GM23338 (cell line): ENCODE measurements at places on chromosomes 16 and 17. TPM values are rescaled to one million over a fixed set of nuclear protein-coding genes. Genes with fewer than 3 reads are reported as not detected.
A peak's percentile ranks its signal among the peaks of the same experiment; 100 is the strongest.

DNA sequence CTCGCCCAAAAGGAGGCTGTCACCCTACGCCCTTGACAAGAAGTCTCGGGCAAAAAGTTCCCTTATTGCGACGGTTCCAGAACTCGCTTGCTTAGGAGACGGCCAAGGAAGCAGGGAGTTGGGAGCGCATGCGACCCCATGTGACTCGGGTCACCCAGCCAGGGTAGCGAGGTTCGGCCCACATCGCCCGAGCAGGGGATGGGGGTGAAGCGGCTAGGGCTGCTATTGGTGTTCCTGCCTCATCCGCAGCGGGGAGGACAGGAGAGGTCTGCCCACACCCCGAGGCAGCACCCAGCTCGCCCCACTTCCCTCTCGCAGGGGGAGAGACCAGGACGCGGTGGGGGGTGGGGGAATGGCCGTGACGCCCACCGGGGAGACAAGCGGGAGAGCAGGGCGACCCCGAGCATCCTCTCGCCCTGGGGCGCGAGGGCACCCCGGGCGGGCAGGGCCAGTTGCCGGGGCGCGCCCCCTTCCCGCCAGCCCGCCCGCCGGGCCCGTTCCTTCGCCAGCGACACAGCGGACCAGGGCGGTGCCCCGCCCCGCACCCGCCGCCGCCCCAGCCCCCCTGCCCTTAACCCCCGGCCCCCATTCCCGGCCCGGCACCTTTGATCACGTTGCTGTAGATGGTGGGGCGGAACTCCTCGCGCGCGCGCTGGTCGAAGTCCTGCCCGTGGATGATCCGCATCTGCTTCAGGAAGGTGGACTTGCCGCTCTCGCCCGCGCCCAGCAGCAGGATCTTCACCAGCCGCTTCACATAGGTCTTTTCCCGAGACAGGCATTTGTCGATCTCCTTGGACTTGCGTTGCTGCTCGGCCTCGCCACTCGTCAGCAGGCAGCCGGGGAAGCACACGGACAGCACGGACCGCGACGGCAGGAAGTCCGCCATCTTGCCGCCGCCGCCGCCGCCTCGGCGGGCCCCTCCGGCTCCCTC lies 567 bp downstream of the GNA13 start:
- peak; percentile 62 for DNase-seq

The CPHXL2 gene
- polyA plus RNA-seq = not detected in 2 replicates

GRCh38 chr16:77744141-77744540 lies 21.8 kb downstream of the NUDT7 start:
- DNase-seq = no peak

- peak; percentile 76 for DNase-seq
These were observed 59.8 kb upstream of the ARL4D start for GRCh38 chr17:43338886-43339516.

DNA sequence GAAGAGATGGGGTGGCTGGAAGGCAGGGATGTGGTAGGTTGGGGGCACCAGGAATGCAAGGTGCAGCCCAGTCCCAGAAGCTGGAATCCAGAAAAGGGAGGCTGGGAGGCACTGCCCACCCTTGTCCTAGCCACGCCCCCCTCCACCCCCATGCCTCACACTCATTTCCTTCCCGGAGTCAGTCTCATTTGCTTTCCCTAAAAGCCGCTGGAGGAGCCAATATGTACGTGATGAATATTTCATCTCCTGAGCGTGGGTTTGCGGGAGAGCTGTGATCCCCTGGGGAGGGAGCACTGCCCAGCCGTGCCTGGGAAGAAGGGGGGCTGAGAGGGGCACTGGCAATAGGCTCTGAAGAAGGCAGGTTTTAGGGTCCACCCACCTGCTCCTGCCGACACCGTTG lies 124.5 kb upstream of the LHX1 start:
- DNase-seq = peak; percentile 54

The KRT39 gene
- polyA plus RNA-seq = not detected in 2 replicates

The FLYWCH1 gene
- polyA plus RNA-seq = 6.0 and 7.5 TPM in 2 replicates

- no peak for DNase-seq
These were observed 65.0 kb downstream of the RPA1 start for GRCh38 chr17:1894753-1895339.

GRCh38 chr16:85491798-85492294 lies 121.3 kb upstream of the GSE1 start:
- no peak for DNase-seq

GRCh38 chr16:67406111-67406971 lies 9.9 kb downstream of the ZDHHC1 start:
- DNase-seq = no peak

DNA sequence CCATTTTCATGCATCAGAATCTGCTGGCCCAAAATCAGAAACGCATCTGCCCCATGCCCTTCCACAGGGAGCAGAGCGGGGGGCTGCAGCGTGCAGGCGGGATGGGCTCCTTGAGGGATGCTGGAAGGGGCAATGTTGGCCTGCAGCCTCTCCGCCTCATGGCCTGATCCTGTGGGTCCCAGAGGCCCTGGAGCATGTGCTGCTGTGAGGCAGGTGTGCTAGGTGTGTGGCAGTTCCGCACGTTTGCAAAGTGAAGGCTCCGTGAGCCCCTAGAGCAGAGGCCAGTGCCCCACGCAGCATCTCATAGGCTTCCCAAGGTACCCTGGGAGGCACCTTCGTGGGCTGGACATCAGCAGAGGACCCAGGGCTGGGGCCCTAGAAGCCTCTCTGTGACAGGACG lies 36.4 kb upstream of the CDH15 start:
- no peak for DNase-seq

The ZNF598 gene
- 8.5 and 10.2 TPM in 2 replicates for polyA plus RNA-seq

The TNK1 gene
- 6.1 TPM in 2 replicates for polyA plus RNA-seq

GRCh38 chr16:51621610-51622009 lies 470.5 kb upstream of the SALL1 start:
- DNase-seq = no peak

The CALB2 gene
- polyA plus RNA-seq = 3.7 and 4.2 TPM in 2 replicates

DNA sequence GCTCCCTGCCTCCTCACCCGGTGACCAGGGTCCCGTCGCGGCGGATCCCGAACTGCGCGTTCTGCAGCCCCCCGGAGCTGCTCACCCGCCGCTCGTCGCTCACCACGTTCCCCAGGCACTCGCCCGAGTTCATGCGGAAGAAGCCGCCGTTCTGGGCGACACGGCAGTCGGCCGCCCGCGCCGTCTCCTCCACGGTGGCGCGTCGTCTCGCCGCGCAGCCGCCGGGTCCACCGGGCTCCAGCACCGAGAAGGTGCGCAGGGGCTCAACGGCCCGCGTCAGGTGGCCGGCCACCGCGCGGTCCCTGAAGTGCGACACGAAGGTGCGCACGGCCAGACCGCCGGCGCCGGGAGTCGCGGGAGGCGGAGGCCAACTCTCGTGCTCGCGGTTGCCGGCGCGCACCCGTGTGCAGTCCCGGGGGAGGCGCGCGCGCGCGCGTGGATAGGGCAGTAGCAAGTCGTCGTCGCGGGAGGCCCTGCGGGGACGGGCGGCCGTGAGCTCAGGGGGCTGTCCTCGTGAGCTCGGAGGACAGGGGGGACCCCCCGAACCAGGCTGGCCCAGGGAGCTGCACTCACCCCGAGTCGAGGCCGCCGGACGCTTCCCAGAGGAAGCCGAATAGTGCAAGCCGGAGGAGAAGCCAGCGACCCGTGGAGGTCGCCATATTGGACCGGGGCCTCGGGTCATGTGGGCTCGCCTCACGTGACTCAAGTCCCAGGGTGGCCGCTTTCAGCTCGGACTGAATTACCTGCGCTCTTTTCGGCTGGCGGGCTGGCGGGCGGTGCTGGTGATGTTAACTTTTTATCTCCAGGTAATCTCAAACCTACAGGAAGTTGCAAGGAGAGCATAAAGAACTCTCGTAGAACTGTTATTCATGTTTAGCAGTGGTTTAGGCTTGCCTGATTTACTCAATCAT lies at the start of gene NAGPA:
NAGPA (minus strand) TSS at position 680 of the 911 bp plus-strand sequence; CDS start at position 659, 21 bp downstream.
- DNase-seq = peak; percentile 92

DNA sequence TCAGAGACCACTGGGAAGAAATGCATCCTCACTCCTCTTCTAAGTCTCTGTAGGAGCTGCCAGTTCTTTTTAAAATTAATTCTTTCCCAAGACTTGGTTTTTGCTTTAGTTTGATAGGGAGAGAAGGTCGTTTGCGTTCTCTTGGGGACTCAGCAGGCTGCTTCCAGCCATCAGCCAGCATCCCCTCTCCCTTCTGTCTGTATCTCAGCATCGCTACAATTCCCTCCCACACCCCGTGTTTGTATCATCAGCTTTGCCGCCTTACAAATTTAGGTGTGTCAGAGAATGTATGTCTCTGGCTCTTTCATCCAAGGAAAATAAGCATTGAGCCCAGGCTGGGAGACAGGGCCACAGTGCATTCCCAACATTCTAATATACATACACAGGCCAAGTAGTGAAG lies 5.4 kb downstream of the HOXB6 start:
- DNase-seq = no peak

The PRSS33 gene
- 0.24 TPM in 2 replicates for polyA plus RNA-seq

GRCh38 chr16:60107437-60107836 lies 1373.3 kb upstream of the GOT2 start:
- no peak for DNase-seq

The ALDH3A1 gene
- 0.21 and 0.23 TPM in 2 replicates for polyA plus RNA-seq

DNA sequence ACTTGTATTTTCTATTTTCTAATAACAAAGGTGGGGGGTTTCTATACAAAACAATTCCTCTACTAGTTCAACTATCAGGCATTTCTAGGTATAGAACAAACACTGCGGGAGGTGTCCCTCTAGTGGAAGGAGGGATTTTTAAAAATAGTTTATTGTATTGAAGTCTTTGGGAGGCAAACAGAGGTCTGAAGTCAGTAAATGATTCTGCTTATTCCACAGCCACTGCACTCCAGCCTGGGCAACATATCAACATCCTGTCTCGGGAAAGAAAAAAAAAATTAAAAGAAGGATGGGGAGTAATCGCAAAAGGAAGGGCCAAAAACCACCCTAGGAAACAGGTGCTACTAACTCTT lies 648 bp upstream of the ERCC4 start:
- DNase-seq = peak; percentile 47

The CTRB1 gene
- not detected in 2 replicates for polyA plus RNA-seq

The MRPL28 gene
- 129 and 135 TPM in 2 replicates for polyA plus RNA-seq

- DNase-seq = peak; percentile 80
These were observed 22.1 kb downstream of the RAI1 start for GRCh38 chr17:17703140-17703919.

GRCh38 chr16:54049591-54050458 lies 236.8 kb downstream of the IRX3 start:
- peak; percentile 80 for DNase-seq

DNA sequence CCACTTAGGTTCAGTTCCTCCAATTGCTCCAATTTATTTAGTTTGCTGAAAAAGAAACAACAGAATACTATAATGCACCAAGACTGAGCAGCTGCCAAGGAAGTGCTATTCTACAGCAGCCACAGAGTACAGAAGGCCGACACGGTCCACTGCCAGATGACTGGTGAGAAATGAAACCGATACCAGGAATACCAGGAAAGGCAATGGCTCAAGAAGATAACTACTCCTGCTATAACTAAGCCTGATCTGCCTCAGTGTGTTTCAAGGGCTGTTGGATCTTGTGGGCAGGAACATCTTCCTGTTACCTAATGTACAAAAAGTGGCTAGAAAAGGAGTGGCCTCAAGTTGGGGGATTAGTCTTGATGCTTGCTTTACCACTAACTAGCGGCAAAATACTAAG lies 32.8 kb downstream of the MARVELD3 start:
- no peak for DNase-seq

The GAS2L2 gene
- polyA plus RNA-seq = 0.06 TPM in 1 of 2 replicates, not detected in the other

The MYH2 gene
- polyA plus RNA-seq = 6.6 and 7.5 TPM in 2 replicates

DNA sequence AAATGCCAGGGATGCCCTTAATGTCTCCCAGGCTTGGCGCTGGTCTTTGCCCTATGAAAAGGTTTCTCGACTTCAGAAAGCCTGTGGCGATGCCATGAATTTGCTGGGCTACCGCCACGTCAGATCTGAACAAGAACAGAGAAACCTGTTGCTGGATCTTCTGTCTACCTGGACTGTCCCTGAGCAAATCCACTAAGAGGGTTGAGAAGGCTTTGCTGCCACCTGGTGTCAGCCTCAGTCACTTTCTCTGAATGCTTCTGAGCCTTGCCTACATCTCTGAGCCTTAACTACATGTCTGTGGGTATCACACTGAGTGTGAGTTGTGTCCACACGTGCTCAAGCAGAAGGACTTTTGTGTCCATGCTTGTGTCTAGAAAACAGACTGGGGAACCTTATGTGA lies 11.4 kb downstream of the CHST4 start:
- DNase-seq = peak; percentile 82

The TSPAN10 gene
- polyA plus RNA-seq = 1.2 and 1.5 TPM in 2 replicates

The CHTF18 gene
- 61.3 and 69.2 TPM in 2 replicates for polyA plus RNA-seq

- DNase-seq = no peak
These were observed 258.2 kb upstream of the TNRC6C start for GRCh38 chr17:77700165-77700881.

The PRR35 gene
- polyA plus RNA-seq = 0.32 and 0.63 TPM in 2 replicates

The KRT13 gene
- not detected in 2 replicates for polyA plus RNA-seq

GRCh38 chr16:72523087-72523486 lies 351.1 kb upstream of the PMFBP1 start:
- no peak for DNase-seq

DNA sequence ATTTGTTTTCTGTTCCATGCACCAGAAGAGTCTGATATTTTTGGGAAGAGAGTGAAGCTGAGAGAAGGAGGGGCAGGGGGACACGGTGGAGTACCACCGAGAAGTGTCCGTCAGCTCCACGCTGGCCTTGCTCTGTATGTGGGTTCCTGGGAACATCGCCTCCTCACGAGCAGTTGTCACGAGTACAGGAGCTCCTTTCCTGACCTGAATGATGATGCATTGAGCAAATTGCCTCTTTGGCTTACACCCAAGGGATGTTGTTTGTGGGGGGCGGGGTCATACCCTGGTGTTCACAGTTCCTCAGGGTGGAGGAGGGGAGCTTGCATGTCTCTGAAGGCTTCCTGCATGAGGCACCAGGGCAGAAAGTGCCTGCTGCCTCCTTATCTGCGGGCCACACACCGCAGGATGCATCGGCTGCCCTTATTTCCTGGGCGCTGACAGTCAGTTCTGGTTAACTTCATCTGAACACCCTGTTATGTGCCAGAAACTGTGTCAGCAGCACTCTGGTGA lies 36.2 kb downstream of the RGS9 start:
- peak; percentile 24 for DNase-seq

DNA sequence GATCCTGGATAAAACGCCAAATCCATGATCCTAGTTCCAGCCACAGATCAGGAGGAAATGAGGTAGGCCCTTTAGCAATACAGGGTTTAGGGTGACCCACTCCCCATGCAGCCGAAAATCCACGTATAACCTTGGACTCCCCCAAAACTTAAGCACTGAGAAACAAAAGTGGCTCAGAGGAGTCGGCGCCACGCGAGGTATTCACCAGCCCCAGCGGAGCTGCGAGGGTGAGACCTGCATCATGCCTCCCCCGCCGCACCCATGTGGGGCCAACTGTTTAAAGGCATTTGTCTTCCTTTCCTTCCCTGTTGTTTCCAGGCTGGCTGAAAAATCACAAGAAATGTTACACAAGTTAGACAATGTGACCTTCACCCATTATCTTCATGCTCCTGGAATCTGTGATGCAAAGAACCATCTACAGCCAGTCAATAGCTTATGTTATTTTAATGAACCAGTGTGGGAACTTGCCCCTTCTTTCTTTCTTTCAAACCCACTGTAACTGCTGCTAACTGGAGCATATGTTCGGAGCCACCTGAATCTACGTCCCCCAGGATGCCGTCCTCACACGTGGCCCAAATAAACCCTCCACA lies 98.2 kb upstream of the METRNL start:
- no peak for DNase-seq

The GAS7 gene
- polyA plus RNA-seq = 1.9 TPM in 2 replicates

- DNase-seq = peak; percentile 53
These were observed 1.2 kb downstream of the RABEP2 start for GRCh38 chr16:28923652-28924398.

The PPL gene
- polyA plus RNA-seq = 9.4 and 10.6 TPM in 2 replicates

The NOG gene
- 0.39 and 0.89 TPM in 2 replicates for polyA plus RNA-seq
